Aorta (tissue), 5 donors: ENCODE measurements at places on chromosomes 13 and 19. TPM values are rescaled to one million over a fixed set of nuclear protein-coding genes. Genes with fewer than 3 reads are reported as not detected.

GRCh38 chr19:17020823-17021222 lies 5.8 kb downstream of the CPAMD8 start:
- no peak overlapping the region for H3K27ac ChIP-seq
- H3K4me1 ChIP-seq: no peaks in the 10 kb centered on the region
- no peaks in the 10 kb centered on the region for H3K36me3 ChIP-seq

The MYO9B gene
- 34.3 TPM for polyA plus RNA-seq

- H3K4me3 ChIP-seq: peak within 1 kb of the TSS; percentile 96
- no peaks in the 10 kb centered on the region for H3K36me3 ChIP-seq
- no peaks in the 10 kb centered on the region for H3K4me1 ChIP-seq
- H3K27ac ChIP-seq: peak within 1 kb of the TSS; percentile 89
- peak; percentile 83 for DNase-seq
These were observed at the start of gene HTR2A for GRCh38 chr13:46896341-46897137. Gene HTR2A (minus strand): TSS chr13:46897053. CDS start chr13:46895906, 1,147 bp downstream.

The KLK2 gene
- polyA plus RNA-seq: not detected

The CEACAM16 gene
- polyA plus RNA-seq: not detected

GRCh38 chr13:20190076-20190475 lies 2.7 kb downstream of the GJB2 start:
- no peak overlapping the region for H3K27ac ChIP-seq
- no peaks in the 10 kb centered on the region for H3K36me3 ChIP-seq
- H3K27me3 ChIP-seq: peaks cover 2% of the 10 kb centered on the region
- no peaks in the 10 kb centered on the region for H3K4me1 ChIP-seq

The NTN5 gene
- polyA plus RNA-seq: 2.0 TPM

DNA sequence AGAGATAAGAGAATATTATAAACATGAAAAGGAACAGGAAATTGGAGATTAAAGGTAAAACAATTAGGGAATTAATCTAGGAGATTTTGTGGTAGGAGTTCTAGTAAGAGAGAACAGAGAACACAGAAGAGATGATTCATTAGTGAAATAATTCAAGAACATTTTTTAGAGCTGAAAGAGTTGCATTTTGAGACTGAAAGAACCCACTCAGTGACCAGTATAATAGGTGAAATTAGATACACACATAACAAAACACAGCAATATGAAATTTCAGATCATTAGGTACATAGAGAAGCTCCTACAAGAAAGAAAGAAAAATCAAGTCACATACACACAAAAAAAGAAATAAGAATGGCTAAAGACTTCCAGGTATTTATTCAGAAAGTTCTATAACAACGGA lies 144.0 kb downstream of the CYSLTR2 start:
- H3K4me1 ChIP-seq: no peaks in the 10 kb centered on the region
- no peaks in the 10 kb centered on the region for H3K27me3 ChIP-seq
- H3K36me3 ChIP-seq: no peaks in the 10 kb centered on the region
- no peak for DNase-seq

DNA sequence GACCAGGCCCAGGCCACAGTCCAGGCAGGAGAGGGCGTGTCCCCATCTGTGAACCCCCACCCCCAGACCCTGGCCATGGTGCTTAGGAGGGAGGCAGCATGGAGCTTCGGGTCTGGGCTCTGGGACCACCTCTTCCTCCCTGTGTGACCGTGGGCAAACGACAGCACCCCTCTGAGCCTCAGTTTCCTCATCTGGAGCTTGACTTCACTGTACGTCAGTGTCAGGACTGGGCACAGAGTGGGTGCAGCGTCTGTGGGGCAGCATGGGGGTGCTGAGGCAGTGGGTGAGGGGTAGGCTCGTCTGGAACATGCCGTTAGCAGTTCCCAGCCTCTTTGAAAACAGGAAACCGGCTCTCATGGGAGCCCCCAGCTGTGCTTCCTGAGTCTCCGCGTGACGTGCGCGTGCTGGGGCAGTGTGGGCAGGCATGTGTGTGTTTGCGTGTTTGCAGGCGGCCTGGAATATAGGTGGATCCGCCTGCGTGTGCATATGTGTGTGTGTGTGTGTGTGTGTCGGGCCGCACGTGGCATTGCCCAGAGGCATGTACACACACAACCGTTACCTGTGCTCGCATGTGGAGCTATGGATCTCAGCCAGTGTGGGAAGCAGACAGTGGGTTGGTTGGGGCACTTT lies 15.8 kb downstream of the ARRDC2 start:
- peak; percentile 95 for DNase-seq
- no peak overlapping the region for H3K4me3 ChIP-seq
- peak overlapping the region; percentile 18 for H3K27ac ChIP-seq
- H3K36me3 ChIP-seq: no peaks in the 10 kb centered on the region
- H3K4me1 ChIP-seq: peaks cover 2% of the 10 kb centered on the region
